Immature natural killer cell (primary cell): ENCODE measurements at places on chromosomes 11 and 22. TPM values are rescaled to one million over a fixed set of nuclear protein-coding genes. Genes with fewer than 3 reads are reported as not detected.

Gene PAK1
- polyA plus RNA-seq, result 18.3 TPM

DNA sequence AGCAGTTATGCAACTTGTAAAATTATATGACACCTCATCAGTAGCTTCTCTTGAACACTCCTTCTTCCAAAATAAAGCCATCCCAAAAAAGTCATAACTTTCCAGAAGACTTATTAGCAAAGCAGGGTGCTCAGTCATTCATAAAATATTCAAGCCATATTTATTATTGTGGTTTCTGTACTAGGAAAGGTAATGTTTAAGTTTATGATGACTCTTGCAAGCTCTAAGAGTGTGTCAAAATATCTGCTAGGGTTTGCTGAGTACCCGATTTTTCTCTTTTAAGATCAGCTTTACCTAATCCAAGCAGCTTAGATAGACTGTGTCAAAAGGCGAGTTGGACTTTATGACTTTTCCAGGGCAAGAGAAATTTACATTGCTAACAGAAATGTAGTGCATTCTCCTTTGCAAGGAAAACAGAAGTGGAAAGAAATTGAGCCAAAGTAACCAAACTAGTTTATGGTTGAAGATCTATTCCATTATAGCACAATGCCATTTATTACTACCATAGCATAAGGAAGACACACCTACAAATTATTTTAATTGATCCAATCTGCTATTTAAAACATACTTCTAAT is 98.0 kb upstream of the SOX6 start:
- H3K36me3 ChIP-seq, result no peaks in the 10 kb centered on the region
- no peak overlapping the region for H3K27ac ChIP-seq
- no peak overlapping the region for H3K4me3 ChIP-seq
- no peaks in the 10 kb centered on the region for H3K4me1 ChIP-seq

DNA sequence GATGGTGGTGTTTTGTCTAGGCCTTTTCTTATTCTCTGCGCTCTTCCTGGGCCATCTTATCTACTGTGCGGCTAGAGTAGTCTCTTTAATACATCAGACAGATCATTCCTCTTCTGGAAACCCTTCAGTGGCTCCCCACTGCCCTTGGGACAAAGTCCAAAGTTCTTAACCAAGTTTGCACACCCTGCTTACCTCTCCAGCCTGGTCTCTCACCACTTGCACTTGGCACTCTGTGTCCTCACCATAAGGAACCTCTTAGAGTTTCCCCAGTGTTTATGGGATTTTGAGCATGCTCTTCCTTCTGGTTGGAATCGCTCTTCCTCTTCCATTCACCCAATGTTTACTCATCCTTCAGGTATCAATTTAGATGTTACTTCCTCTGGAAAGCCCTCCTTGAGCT is 5.2 kb upstream of the SPTBN2 start:
- H3K27me3 ChIP-seq, result peaks cover 12% of the 10 kb centered on the region
- H3K4me1 ChIP-seq, result no peaks in the 10 kb centered on the region
- H3K4me3 ChIP-seq, result no peak overlapping the region
- no peak for DNase-seq
- no peaks in the 10 kb centered on the region for H3K36me3 ChIP-seq

GRCh38 chr11:124176925-124177715 is 6.0 kb upstream of the OR10D3 start:
- H3K27ac ChIP-seq, result no peak overlapping the region
- peaks cover 3% of the 10 kb centered on the region for H3K27me3 ChIP-seq
- DNase-seq, result no peak
- H3K4me1 ChIP-seq, result no peaks in the 10 kb centered on the region
